ENCODE measurements at places on chromosomes 2 and 18. TPM values are rescaled to one million over a fixed set of nuclear protein-coding genes. Genes with fewer than 3 reads are reported as not detected.

C1QL2 gene
- not detected for total RNA-seq

PIEZO2 gene
- total RNA-seq, result 3.3 TPM

IL1RL1 gene
- not detected for total RNA-seq

AGAP1 gene
- 14.8 TPM for total RNA-seq

HAAO gene
- not detected for total RNA-seq

LYPD1 gene
- not detected for total RNA-seq

KCMF1 gene
- total RNA-seq, result 62.2 TPM

COLEC11 gene
- not detected for total RNA-seq

SCYGR4 gene
- total RNA-seq, result not detected

GRCh38 chr2:22829791-22830190, 555.2 kb upstream of the KLHL29 start:
- DNase-seq, result no peak

GRCh38 chr2:164554487-164554886, 66.8 kb downstream of the GRB14 start:
- DNase-seq, result no peak

GRCh38 chr18:24112464-24112863, 26.4 kb upstream of the CABYR start:
- DNase-seq, result no peak

DNA sequence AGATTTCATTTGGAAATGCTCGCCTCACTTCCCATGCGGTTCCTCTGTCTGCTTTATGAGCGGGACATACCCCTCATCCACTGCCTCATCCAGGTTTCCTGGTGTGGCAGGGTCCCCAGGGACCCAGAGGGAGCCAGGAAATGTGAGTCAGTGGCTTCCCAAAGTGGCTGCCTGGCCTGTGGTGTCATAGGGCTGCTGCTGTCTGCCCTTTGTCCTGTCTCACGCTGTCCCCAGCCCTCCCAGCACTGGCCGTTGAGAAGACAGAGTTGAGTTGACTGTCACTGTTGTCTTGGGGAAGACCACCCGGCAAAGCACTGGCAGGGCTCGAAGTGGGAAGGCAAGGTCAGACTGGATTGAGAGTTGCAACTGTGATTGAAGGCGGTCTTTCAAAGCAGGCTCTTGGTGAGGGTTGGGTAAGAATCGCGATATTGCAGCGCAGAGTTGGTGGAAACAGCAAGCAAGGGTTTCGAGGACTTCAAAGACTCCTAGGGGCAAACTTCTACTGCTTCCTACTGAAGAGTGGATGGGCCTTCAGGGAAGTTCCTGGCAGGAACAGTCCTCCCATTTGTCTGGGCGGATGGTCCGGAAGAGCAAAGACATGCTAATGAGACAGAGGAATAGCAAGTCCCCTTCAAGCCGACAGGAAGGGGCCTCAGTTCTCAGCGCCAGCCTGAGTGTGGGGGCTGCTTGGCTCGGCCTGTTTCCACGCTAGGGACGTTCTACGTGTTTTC, 33.9 kb downstream of the RAB31 start:
- peak; percentile 67 for DNase-seq

- no peak for DNase-seq
Measured at GRCh38 chr2:235134420-235134819, 182.6 kb downstream of the SH3BP4 start.

- no peak for DNase-seq
Measured at GRCh38 chr2:85748039-85748734, 5.6 kb upstream of the ATOH8 start.

- DNase-seq, result no peak
Measured at GRCh38 chr2:50974940-50975339, 57.0 kb downstream of the NRXN1 start.

- DNase-seq, result peak; percentile 28
Measured at GRCh38 chr2:218343591-218343990, 13.1 kb upstream of the CATIP start.

DNA sequence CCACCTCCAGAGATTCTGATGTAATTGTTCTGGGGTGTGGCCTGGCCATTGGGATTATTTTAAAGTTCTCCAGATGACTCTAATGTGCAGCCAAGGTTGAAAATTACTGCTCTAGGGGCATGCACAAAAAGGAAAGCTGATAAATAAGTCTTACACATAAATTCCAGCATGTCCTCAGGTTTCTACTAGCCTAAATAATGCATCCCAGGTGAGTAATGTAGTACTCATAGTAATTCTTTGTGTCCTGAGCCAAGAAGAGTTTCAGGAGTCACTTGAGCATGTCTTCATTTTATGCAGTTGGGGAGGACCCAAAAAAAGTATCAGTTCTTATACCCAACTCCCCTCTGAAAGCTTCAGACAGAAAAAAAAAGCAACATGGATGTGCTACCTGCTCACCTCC, 130.1 kb upstream of the SP5 start:
- no peak for DNase-seq

GRCh38 chr18:23861805-23862470, 152.6 kb upstream of the TTC39C start:
- peak; percentile 92 for DNase-seq

DNA sequence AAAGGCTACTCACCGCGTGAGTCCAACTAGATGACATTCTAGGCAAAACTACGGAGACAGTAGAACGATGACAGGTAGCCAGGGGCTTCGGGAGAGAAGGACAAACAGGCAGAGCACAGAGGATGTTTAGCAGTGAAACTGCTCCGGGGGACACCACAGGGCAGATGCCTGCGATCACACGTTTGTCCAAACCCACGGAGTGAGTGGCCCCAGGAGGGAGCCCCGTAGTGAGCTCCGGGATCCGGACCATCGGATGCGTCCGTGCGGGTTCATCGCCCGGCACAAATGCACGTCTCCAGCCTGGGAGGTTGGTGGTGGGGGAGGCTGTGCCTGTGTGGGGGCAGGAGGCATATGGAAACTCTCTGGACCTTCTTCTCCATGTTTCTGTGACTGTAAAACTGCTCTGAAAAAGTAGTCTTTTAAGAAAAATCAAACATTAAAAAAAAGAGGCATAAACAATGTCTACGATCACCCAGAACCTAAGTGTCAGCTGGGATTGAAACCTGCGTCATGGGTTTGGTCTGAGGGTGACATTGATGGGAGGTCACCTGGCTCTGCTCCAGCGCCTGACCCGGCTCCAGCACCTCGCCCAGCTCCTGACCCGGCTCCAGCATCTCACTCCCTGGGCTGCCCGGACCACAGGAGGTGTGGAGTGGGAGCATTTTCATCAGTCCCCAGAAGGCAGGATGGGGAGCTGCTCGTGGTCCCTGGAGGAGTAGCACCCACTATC, 83.0 kb upstream of the CTDP1 start:
- DNase-seq, result no peak

DNA sequence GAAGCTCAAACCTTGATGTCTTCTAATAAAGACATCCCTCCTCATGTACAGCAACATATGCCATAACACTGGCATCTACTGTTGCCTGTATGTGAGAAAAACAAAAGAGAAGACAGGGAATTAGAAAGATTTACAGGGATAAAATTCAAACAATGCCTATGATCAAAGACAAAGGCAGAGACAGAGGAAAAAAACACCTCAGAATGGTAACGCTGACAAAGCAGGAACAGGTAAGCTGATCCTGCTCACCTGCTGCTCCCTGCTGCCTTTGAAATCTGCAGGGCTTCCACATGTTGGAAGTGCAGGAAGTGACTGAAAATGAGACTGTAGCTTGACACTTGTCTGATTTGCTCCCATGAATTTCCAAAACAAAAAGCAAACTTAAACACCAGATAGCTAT, 90.2 kb upstream of the DNAJC10 start:
- no peak for DNase-seq

- DNase-seq, result no peak
Measured at GRCh38 chr2:13758412-13758811, 874.1 kb upstream of the LRATD1 start.

DNA sequence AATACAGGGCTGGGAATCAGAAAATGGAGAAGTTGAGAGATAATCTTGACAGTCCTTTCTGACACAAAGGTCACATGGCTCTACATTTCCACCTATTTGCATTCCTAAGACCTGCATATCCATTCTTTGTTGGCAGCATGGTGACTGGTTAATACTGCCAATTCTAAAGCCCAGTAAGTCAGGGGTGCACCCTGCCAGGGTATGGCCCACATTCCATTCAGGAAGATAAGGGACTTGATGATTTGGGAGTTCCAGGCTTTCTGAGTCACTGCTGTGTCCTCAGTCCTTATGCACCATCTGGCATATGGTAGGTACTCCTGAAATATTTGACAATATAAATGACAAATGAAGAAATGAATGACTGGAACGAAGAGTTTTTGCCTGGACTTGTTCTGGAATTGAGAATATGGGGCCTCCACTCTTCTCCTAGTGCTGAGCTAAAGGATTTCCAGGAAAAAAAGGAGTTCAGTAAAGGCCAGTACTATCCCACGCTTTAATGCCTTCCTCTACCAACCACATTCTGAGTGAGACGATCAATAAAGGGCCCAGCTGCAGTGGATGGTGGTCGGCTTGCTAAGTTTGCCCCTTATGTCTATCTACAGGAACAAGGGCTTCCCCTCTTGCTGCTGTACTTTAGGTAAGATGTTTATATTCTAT, 31.7 kb upstream of the EIF2AK3 start:
- peak; percentile 26 for DNase-seq

- DNase-seq, result no peak
Measured at GRCh38 chr2:25615386-25615785, 58.0 kb downstream of the DTNB start.

DNA sequence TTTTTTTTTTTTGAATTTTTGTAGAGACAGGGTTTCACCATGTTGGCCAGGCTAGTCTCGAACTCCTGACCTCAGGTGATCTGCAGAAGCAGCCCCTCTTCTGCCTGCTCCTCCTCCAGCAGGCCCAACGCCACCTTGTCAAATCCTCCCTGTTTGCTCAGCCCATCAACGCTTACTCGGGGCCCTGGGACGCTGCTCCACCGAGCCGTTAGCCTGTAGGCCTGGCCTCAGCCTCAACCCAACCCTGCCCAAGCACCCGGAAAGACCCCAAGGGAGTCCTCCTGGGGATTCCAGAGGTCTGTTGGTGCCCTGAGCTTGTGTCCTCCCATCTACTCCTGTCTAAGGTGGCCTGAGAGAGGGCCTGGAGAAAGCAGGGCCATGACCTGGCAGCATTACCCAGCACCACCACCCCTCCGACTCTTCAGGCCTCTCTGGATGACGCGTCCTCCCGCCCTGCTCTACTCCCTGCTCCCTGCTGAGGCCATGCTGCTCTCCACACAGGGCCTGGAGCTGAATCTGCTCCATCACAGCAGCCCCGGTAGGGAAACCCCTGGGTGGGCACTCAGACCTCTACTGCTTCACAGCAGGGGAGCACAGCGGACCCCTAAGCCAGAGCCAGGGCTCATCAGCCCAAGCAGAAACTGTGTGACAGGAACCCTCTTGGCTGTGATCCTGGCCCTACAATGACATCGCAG, 3.2 kb downstream of the STK25 start:
- no peak for DNase-seq

- DNase-seq, result no peak
Measured at GRCh38 chr2:15127876-15128275, 433.3 kb downstream of the NBAS start.

GRCh38 chr2:99425022-99425421, 64.8 kb downstream of the REV1 start:
- DNase-seq, result peak; percentile 70

- DNase-seq, result no peak
Measured at GRCh38 chr2:53780056-53780455, 6.7 kb downstream of the ASB3 start.

DNA sequence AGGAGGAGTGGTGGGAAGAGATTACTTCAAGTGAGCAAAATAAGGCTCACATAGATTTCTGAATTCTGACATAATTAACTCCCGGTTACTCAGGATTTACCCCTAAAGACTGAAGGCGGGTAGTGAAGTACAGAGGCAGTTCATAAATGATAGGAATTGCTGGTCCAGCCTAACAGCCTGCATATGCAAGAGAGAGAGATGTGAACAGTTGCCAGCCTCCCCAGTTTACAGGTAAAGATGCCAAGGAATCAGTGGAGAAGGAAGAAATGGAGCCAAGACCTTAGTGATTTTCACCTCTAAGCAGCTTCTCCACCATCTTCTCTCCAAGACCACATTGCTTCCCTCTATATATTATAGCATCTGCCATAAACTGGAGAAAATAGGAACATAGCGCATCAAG, 91.8 kb upstream of the THUMPD2 start:
- no peak for DNase-seq

DNA sequence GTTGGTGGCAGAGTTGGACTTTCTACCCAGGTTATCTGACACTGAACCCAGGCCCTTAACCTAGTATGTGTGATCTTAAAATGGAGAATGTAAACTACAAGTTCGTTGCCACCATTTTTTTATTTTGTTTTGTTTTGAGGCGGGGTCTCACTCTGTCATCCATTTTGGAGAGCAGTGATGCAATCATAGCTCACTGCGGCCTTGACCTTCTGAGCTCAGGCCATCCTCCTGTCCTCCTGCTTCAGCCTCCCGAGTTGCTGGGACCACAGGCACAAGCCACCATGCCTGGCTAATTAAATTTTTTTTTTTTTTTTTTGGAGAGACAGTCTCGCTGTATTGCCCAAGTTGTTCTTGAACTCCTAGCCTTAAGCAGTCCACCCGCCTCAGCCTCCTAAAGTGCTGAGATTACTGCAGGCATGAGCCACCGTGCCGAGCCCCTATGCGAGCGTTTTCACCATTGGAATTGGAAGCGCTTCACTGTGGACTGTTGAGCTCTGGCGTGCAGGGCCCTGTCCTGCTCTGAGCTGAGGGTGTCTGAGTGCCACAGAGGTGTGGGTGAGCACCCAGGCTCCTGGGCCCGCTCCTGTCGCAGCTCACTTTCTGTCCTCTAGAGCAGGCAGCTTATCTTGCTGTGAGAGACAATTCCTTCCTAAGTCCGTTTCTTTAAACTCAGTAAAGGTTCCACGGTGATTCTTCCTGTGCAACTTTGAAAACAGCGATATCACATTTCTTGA, 186.9 kb downstream of the LDLRAD4 start:
- no peak for DNase-seq
